T-helper 17 cell (primary cell): ENCODE measurements at places on chromosomes 11 and 22. TPM values are rescaled to one million over a fixed set of nuclear protein-coding genes. Genes with fewer than 3 reads are reported as not detected.
A peak's percentile ranks its signal among the peaks of the same experiment; 100 is the strongest.

The CNTN5 gene
- total RNA-seq = not detected

The COX8A gene
- 129 TPM for total RNA-seq

The TUB gene
- 0.37 TPM for total RNA-seq

The C11orf87 gene
- 0.08 TPM for total RNA-seq

The CEP126 gene
- 2.6 TPM for total RNA-seq

The SORL1 gene
- total RNA-seq = 273 TPM

The RIC8A gene
- 69.2 TPM for total RNA-seq

The TENM4 gene
- total RNA-seq = 0.97 TPM

The NXPE4 gene
- total RNA-seq = not detected

- no peak for DNase-seq
Measured at GRCh38 chr11:46649180-46649738, 31.9 kb downstream of the ATG13 start.

- no peak for DNase-seq
Measured at GRCh38 chr22:27996529-27996925, 77.5 kb upstream of the PITPNB start.

- no peak for DNase-seq
Measured at GRCh38 chr11:44198146-44198724, 102.8 kb downstream of the EXT2 start.

DNA sequence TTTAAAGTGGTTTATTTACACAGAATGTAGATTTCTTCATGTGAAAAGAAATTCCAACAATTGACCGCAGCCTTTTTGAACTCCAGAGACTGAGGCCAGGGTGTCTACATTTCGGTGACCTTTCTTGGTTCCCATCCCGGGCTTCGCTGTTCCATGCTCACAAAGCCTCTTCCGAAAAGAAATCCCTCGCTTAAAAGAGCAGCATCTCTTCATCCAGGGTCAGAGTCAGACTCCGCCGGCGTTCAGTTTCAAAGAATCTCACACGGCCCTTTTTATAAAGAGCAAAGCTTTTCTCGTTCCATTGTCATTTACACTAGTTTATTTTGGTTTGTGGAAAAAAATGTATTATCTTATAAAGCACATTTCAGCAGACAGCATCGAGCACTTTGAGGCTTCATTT is 530.6 kb upstream of the B3GAT1 start:
- DNase-seq = no peak

DNA sequence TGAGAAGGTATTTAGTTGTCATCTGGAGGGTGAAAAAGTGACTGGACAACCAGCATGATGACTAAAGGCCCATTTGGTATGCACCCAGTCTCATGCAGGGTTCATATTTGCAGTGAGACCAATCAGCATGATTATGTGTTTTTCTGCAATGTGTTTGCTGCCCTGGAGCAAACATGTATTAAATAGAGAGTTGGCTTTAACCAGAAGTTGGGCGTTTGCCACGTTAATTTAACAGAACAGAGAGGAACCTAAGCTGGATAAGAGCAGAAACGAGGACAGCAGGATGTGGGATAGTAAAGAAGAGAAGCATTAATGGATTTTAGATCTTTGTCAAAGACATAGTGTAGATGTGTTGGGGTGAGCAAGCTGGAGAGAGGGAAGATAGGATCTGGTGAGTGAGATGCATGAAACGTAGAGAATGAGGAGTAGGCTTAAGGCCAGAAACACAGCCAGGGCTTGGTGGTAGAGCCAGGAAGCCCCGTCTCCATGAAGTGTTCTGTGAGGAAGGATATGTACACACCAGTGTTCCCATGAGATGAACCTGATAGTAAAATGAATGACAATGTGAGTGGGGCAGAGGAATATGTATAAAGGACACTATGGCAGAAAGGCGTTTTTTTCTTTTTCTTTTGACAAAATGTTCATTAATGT is 164.0 kb upstream of the PDGFD start:
- DNase-seq = no peak

DNA sequence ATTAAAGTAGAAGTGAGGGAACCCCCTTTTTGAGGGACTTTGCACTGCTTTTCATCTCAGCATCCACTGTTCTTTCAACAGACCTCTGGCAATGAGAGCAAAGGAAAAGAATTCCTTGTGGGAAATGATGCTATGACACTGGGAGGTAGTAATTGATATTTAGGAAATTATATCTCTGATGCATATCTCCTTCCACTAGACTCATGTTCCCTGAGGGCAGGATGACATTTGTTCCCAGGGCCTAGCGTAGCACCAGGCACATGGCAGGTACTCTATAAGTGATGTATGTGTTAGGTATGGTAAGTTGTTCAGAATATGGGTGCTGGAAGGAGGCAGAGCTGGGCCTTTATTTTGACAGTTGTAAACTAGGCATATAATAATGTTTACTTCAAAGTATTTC is 142.9 kb downstream of the CCDC81 start:
- DNase-seq = no peak

GRCh38 chr22:39462443-39463221 is 5.8 kb downstream of the MGAT3 start:
- DNase-seq = no peak

DNA sequence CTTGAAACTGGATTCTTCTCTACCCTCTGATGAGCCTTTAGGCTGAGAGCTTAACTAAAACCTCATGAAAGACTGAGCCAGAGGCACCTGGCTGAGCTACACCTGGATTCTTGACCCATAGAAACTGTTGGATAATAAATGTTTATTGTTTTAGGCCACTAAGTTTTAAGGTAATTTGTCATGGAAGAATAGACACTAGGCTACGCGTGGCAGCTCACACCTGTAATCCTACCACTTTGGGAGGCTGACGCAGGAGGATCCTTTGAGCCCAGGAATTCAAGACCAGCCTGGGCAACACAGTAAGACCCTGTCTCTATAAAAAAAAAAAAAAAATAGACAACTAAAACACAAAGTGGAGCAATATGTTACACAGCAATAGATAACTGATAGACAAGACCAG is 29.2 kb upstream of the UPB1 start:
- DNase-seq = no peak

DNA sequence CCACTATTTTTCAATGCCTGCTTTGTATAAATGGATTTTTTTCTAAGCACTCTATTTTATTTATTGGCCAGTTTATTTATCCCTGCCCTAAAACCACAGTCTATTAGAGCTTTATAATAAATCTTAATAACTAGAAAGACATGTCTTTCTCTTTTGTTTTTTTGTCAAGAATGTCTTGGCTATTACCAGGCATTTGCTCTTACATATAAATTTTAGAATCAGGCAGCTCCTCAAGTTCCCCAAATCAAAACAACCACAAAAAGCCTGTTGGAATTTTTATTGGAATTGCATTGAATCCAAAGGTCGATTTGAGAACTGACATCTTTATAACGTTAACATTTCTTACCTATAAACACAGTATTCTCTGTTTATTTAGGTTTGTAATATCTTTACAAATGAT is 85.8 kb upstream of the SC5D start:
- DNase-seq = no peak

- no peak for DNase-seq
Measured at GRCh38 chr11:67648140-67648795, 2.3 kb downstream of the ACY3 start.

- DNase-seq = no peak
Measured at GRCh38 chr22:43292630-43293018, 50.5 kb downstream of the SCUBE1 start.

GRCh38 chr11:21105196-21105917 is 436.0 kb downstream of the NELL1 start:
- no peak for DNase-seq

GRCh38 chr11:132314911-132315455 is 944.6 kb downstream of the NTM start:
- no peak for DNase-seq

DNA sequence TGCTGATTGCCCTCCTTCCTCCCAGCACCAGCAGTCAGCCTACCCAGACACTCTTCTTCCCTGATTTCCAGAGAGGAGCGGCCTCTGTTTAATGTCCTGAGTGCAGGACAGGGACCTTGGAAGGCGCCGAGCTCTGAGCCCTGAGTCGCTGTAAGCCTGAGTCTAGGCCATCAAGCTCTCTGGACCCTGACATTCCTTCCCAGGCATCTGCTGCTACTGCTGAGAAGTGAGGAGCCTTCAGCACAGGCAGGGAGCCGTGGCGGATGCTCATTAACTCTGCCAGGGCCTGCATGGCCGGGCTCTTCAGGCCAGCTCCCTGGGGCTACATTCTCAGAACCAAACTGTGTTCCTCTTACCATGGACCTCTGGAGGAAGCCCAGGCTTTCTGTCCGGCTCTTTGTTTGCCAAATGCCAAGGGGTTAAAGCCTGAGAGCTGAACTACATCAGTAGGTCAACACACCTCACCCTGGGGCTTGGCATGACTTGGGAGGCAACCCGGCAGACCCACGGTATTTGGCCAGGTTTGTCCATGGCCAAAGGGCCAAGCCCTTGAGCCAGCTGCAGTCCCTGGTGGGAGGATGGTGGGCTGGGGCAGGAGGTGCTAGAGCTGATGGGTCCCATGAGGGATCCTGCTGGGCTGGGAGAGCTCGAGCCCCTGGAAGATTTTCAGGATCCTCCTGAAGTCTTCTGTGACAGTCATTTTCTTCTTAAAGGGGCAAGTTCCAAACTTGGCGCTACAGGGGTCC is 721.4 kb downstream of the BRD1 start:
- DNase-seq = no peak

DNA sequence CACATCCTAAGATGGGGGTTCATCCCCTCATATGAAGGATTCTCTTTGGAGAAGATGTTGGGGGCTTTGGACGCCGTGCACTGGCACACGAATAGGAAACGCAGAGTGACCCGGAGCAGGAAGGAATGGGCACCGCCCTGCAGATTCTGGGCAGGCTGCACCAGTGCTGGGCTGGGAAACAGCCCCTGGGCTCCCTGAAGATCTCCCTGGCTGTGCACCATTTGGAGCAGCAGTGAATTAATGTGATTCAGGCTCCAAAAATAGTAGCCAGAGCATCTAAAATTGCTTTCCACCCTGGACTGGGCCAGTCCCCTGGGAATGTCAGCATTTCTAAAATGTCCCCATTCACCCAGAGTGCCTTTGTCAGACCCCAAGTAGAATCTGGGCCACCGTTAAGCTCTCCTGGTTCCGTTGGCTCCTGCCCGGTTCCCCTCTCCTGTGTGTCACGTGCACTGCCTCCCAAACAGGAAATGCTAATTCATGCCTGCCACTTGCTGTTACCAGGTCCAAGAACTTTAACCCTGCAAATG is 18.6 kb downstream of the IRAG1 start:
- no peak for DNase-seq

DNA sequence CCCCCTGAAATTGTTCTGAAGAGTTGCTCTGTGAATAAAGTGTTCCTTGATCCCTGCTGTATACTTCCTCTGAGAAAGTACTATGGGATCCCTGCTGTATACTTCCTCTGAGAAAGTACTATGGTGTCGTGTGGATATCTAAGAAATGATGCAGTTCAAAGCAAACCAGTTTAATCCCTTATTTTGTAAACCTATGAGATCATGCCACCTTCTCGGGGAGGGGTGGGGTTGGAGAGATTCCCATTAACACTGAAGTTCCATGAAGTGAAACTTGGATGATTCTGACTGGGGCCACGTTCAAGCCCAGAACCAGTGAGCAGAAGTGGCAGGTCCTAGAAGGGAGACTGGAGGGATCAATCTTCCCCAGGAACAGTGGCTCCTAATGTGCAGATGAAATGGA is 13.0 kb upstream of the TP53AIP1 start:
- no peak for DNase-seq

DNA sequence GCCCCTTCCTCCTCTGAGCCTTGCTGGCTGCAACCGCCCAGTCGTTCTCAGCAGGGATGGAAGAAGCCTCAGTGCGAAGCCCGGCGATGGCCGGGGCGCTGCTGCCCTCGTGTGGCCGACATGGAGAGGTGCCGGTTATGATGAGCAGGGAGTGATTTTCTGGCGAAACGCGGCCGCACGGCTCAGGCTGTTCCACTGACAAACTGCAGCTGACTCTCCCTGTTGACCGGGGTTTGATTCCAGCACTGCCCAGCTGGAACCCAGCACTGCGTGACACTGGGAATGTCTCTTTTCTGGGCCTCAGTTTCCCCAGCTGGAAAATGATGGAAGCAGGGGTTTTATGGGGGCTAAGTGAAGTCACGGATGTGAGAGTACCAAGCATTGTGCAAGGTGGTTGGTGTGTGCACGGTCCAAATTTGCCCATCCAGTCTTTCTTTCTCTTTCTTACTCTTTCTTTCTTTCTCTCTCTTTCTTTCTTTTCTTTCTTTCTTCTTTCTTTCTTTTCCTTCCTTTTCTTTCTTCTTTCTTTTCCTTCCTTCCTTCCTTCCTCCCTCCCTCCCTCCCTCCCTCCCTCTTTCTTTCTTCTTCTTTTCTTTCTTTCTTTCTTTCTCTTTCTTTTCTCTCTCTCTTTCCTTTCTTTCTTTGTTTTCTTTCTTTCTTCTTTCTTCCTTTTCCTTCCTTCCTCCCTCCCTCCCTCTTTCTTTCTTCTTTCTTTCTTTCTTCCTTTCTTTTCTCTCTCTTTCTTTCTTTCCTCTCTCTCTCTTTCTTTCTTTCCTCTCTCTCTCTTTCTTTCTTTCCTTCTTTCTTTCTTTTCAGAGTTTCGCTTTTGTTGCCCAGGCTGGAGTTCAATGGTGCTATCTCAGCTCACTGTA is 25.8 kb upstream of the MPPED1 start:
- peak; percentile 63 for DNase-seq

DNA sequence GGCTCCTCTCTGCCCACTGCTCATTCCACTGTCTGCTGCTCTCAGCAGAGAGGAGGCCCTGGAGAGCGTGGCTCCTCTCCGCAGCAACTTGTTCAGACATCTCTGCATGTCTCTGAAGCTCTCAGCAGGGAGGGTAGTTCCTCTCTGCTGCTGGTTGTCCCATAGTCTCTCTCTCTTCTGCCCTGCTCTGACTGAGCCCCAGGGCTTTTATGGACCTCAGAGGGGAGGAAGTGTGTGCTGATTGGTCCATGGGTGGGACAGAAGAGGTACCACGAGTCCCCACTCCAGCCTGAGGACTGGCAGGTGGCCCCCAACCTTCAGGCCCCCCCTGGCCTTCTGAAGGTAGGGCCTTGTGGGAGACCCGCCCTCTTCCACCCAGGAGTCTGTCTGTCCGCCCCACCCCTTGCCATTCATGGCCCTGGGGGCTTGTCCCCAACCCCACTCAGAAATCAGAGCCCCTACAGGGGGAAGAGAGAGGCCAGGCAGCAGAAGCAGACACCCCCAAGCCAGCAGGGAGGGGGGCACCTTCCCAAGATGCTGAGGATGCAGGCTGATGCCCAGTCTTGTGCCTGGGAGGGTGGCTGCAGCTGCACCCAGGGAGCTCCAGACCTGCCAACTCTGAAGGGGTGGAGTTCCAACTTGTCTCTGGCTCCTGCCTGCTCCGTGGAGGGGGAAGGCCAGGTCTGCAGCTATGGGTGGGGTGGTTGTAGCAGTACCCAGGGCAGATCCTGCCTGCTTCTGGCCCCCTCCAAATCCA is 35.1 kb downstream of the C11orf91 start:
- no peak for DNase-seq
